ENCODE measurements at places on chromosomes 1 and 21.
A peak's percentile ranks its signal among the peaks of the same experiment; 100 is the strongest.

- DNase-seq, result no peak
Observed at GRCh38 chr1:200410566-200410878, 686 bp upstream of the ZNF281 start.

- DNase-seq, result peak; percentile 56
Observed at GRCh38 chr1:24688621-24689195, 45.6 kb downstream of the SRRM1 start.

DNA sequence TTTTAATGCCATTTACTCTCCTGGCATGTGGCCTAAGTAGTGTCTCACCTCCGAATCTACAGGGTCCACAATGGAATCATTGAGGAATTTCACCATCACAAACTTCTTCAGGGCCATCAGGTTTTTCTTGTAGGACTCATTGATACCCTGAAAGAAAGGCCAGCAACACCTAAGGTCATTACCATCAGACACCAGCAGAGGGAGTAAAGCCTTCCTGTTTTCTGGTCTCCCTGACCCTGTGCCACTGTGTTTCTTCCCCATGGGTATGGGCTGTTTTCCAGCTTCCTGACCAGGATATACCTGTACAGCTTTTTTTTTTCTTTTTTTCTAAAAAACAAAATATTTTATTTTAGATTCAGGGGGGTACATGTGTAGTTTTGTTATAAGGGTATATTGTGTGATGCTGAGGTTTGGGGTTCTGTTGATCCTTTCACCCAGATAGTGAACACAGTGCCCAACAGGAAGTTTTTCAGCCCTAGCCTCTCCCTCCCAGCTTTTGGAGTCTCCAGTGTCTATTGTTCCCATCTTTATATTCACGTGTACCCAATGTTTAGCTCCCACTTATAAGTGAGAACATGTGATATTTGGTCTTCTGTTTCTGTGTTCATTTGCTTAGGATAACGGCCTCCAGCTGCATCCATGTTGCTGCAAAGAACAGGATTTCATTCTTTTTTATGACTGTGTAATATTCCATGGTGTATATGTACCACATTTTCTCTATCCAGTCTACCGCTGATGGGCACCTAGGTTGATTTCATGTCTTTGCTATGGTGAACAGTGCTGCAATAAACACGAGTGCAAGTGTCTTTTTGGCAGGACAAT lies 18.3 kb downstream of the PPT1 start:
- no peak for DNase-seq

DNA sequence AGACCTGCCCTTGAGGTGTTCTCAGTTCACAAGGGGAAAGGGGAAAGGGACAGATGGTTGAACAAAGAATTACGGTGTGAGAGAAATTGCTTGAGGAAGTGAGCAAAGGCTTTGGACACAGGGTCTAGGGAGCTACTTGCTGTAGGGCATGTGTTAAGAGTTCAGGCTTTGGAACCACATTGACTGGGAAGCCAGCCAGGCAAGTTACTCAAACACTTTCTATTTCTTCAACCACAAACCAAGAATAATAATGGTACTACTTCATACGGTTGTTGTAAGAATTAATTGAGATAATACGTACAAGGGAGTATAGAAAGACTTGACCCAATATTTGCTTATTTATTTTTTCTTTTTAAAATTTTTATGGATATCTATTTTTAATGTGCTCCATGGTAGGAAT lies 26.6 kb downstream of the AK4 start:
- DNase-seq, result no peak

DNA sequence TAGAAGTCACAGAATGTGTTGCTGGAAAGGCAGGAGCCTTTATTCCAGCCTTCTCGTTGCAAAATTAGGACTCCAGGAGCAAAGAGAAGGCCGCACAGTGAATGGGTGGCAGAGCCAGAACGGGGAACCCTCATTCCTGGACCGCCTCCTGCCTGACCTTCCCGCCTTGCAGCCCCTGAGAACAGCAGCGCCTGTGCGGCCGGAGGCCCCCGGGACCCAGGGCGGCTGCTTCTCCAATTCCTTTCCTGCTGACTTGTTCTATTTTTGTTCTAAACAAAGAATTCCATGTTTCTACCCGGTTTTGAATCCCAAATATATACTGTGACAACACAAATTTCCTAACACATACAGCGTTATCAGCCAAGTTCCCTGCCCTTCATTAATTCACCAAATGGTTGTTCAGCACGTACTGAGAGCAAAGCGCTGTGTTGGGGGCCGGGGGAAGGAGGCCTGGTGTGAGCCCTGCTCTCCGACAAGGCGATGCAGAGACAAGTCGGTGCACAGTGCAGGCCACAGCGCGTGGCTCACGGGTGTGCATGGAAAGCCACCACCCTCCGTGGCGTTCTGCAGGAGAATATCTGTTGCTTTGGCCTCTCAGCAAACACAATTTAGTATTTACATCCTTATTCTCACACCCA lies 31.9 kb upstream of the COL6A2 start:
- DNase-seq, result no peak

DNA sequence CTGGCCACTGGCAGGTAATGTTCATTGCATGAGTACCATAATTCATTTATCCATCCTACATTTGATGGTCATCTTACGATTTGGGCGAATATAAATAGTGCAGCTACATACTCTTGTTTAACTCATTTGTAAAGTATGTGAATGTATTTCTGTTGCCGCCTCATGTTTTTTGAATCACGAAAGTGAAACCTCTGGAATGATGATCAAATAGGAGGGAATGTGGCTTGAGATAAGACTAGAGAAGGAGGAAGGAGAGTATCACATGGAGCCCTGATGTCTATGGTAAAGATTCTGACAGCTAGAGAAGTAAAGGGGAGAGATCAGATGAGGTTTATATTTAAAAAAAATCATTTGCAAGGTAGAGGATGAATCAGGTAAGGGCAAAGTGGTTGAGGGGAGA lies 8.0 kb downstream of the MRPS14 start:
- no peak for DNase-seq

GRCh38 chr1:212545941-212546635 lies 62.5 kb upstream of the ATF3 start:
- DNase-seq, result no peak

GRCh38 chr1:26218906-26219494 lies 15.0 kb upstream of the CEP85 start:
- no peak for DNase-seq

DNA sequence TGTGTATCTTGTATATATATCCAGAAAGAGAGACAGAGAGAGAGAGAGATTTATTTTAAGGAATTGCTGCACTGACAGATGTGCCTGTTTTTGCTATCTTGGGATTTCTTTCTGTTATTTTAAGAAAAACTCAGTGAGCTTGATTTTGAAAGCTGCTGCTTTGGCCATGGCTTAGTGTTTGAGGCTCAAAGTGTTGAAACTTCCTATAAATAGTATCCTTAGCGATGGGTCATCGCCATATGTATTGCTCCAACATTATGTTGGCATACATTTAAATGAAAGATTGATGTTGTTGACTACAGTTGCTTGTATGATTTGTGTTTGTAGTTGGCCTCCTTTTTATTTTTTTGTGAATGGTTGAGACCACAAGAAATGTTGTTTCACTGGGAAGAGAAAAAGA lies 29.0 kb upstream of the NTPCR start:
- no peak for DNase-seq

DNA sequence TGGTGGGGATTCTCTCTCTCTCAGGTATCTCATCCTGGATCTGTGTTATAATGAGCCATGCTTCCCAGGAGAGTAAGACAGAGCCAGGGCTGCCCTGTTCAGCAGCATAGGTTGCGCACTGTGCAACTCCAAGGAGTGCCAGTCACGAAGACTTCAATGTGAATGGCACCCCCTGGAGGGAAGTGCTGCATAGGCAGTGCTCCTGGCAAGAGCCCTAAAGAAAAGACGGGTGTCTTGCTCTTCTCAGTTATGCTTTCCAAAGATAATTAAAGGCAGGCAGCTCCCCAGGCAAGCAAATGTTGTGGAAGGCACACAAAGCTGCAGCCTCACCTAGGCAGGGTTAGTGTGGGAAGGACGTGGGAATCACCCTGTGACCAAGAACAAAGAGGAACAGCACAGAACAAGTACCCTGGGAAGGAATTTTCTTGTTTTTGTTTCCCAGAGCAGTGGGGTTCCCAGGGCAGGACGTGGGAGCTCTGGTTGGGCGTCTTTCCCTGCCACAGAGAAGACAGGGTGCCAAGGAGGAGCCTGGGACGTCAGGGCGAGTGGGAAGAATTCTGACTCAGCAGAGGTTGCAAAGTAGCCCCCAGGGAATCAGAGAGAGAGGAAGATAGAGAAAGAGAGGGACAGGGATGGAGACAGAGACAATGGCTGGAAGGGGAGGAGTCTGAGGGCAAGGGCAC lies 120.9 kb downstream of the KCNN3 start:
- no peak for DNase-seq

- no peak for DNase-seq
Observed at GRCh38 chr1:34927316-34927715, 2.1 kb downstream of the DLGAP3 start.

- no peak for DNase-seq
Observed at GRCh38 chr1:244106176-244106575, 55.1 kb downstream of the ZBTB18 start.
